ENCODE measurements at places on chromosomes 1 and 21.

- DNase-seq: no peak
These were observed 51.7 kb downstream of the PBX1 start for GRCh38 chr1:164610538-164611222.

- no peak for DNase-seq
These were observed 729 bp downstream of the NADK start for GRCh38 chr1:1777583-1777899.

DNA sequence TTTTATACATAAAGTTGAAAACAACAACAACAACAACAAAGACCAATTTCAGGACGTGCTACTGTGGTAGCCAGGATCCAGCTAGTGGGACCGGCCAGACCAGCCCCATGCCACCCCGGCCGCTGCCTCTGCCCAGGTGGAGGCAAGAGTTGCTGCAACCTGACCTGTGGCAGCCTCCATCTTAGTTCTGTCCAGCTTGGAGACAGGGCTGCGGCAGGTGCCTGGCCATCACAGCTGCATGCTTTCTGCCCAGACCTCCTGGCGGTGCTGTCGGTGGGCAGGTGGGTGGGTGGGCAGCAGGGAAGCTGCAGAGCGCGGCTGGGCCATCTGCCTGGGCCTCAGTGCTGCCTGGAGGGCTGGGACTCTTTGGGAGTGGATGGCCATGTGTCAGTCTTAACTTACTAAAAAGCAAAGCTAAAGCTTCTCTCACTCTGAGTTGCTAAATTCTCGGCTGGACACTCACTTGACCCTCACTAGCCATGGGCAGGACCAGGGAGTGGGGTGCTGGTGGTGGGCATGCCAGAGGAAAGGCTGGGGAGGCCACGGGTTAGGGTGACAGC lies 38.6 kb downstream of the KIAA1614 start:
- DNase-seq: no peak

- no peak for DNase-seq
These were observed 6.8 kb downstream of the XKR8 start for GRCh38 chr1:27966402-27967105.

GRCh38 chr1:181714428-181714827 lies 231.1 kb downstream of the CACNA1E start:
- no peak for DNase-seq

GRCh38 chr1:197731449-197731848 lies 43.8 kb downstream of the DENND1B start:
- no peak for DNase-seq
